Stimulated activated CD8-positive, alpha-beta memory T cell treated with anti-CD3 and anti-CD28 coated beads, Interleukin-4, amount 100 ng/mL, for 24 hours (primary cell): ENCODE measurements at places on chromosomes 1 and 21.

DNA sequence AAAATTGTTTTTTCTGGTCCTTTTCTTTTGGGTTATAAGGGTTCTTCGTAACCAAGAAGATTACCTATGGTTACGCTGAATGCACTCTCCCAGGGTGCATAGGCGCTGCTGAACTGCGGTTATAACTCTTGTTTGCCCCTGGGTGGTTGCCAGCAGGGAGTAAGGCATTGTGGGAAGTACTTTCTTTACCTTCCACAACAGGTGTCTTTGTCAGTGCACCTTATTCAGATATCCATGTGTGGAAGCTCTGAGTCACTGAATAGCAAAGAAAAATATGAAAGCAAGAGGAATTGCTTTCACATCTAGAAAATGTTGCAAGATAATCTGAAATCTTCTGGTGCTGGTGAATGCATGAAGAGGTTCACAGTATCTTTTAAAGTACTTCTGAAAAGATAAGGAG is 124.4 kb upstream of the CACYBP start:
- DNase-seq, result no peak

GRCh38 chr1:165674599-165674998 is 23.8 kb downstream of the ALDH9A1 start:
- no peak for DNase-seq

DNA sequence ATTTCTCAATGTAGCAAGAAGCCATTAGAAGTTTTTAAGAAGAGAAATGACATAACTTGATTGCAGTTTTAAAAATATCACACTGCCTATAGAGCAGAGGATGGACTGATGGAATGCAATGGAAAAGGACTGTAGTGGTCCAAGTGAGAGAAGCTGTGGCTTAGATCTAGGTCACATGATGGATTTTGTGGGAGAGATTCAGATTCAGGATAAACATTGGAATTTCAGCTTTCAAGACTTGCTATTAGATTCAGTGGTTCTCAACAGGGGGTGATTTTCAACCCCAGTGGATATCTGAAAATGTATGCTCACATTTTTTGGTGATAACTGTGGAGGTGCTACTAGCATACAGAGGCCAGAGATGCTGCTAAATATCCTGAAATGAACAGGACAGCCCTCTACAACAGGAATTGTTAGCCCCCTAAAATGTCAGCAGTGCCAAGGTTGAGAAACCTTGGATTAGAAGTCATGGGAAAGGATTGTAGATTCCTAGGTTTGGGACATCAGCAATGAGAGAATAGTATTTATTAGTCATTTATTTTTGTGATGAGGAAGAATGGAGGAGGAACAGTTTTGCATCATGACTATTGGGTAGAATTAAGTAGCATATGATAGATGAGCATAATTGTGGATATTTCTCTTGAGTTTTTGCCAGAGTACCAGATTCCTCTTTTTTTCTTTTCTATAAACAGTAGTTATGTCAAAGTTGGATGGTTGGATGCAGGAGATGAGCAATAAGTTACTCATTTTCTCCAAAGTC is 30.1 kb upstream of the KCNK2 start:
- no peak for DNase-seq

- DNase-seq, result no peak
These were observed 145.4 kb upstream of the KCTD3 start for GRCh38 chr1:215421744-215422143.

DNA sequence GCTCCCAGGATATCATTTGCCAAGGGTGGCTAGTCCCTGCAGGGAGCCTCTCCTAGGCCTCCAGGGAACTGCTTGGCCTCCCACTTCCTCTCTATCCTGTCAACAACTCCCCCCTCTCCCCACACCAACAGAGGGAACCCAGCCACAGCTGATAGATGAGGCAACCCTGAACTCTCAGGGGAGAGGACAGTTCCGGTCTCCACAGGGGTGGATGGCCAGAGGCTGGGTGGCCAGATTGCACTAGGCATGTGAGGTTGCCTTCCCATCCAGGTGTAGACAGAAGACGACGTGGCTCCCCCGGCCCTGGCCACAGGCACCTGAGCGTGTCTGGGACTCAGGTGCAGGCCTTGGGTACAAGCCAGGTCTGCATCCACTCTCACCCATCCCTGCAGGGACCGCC is 53.3 kb downstream of the TOR1AIP2 start:
- DNase-seq, result no peak

GRCh38 chr1:44024031-44024902 is 7.0 kb downstream of the SLC6A9 start:
- no peak for DNase-seq

DNA sequence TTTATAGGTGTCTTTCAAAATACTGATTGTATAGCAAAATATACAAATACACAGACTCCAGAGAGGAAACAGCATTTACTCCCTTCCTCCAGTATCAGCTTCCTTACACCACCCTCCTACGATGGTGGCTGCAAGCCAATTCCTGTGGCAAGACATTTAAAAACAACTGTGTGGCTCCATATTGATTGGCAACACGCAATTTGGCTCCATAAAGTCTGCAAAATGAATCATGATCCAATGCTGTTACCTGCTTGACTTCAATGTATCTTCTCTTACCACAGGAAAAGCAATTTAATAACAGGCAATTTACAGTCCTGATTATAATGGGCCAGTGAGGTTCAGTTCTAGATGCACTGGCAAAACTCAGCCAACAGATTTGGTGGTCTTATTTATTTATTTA is 19.7 kb upstream of the ATP6V1G3 start:
- DNase-seq, result no peak

DNA sequence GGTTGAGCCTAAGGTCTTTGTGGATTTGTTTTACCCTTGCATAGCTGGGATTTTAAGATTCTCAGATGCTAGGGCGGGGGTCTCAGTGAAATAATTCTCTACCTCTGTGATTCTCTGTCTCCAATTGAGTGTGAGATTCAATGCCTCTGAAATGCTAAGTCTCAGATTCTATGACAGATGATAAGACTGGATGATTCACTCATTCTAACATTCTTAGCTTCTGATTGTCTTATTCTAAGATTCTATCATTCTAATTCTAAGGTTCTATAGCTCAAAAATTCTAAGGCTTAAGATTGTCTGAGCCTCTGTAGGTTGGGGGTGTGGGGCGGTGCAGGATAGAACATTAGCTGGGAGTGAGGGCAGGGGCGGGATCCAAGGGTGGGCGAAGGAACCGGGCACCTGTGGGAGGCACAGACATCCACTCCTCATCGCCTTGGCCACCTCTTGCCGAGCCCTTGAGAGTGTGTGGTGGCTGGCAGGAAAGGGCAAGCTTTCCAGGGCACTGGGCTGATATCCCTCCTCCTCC is 29.5 kb downstream of the ADGRB2 start:
- no peak for DNase-seq

DNA sequence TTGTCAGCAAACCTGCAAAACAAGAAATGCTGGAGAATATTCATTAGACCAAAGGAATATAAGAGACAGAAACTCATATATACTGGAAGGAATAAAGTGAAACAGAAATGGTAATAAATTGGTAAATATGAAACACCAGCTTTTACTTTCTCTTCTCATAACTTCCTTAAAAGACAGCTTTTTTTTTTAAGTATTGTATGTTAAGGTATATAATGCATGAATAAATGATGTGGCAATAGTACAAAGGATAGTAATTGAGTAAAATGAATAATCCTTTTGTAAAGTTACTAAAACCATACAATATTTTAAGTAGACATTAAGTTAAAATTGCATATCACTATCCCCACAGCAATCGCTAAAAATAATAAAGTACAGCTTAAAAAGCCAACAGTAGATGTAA is 64.8 kb downstream of the TRIM33 start:
- no peak for DNase-seq

GRCh38 chr1:48939042-48939441 is 162.4 kb upstream of the BEND5 start:
- DNase-seq, result no peak

GRCh38 chr1:112803906-112804762 is 89.0 kb upstream of the PPM1J start:
- DNase-seq, result peak; percentile 19

- DNase-seq, result no peak
These were observed 14.5 kb upstream of the TTF2 start for GRCh38 chr1:117045644-117046043.

DNA sequence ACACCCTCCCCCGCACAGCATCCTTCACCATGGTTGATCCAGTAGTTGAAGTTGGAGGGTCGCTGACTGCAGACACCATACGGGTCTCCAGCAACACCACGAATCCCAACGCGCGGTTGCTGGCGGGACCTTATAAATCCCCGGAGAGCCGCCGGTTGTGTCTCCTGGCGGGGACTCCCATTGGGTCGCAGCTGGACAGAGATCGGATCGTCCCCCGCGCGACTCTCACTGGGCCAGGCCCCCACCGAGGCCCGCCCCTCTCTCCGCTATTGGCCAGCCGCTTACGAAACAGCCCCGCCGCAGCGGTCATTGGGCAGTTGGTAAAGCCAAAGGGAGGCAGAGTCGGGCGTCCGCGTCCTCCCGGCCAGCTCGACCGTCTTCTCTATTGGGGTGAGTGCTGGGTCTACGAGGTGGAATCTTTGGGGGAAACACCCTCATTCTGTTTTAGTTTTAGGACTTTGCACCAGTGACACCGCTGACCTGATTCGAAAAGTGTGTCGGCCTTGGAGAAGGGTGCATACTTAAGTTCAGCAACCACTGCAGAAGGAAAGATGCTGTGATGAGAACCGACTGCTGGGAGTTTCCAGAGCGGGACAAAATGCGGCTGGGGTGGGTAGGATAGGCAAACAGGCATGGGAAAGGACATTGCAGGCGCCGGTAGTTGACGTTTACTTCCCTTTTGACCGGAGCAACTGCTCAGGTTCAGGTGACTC is 27.4 kb downstream of the RABIF start:
- DNase-seq, result peak; percentile 36

GRCh38 chr1:240107058-240107684 is 15.5 kb downstream of the FMN2 start:
- DNase-seq, result no peak

DNA sequence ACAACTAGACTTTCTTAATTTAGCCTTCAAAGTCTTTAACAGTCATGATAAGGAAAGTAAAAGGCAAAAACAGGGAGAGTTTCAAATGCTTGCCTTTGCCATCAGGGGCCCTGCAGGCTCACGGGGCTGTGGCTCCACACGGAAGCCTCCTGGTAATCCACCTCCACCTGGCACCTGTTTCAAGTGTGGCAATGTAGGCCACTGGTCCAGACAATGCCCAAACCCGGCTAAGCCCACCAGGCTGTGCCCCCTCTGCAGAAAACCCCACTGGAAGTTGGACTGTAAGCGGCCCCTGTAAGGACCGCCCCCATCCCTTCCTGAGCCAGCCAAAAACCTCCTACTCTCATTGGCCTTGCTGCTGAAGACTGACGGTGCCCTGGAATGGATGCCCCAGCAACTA is 32.5 kb downstream of the VN1R5 start:
- DNase-seq, result no peak

DNA sequence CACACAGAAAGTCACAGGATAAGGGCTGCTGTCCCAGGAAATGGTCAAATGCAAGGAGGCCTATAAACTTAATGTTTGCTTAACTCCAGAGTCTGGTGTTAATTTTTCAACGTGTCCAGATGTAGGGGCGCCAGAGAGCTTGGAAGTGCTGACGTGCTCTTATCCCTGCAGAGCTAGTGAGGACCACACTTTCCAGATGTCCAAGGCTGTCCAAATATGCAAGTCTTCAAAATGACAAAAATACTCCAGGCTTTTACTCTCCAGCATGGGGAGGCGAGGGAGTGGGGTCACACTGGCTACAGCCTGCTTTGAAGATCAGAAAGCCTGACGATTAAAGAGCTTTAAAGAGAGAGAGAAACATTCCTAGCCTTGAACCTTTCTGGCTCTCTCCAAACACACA is 57.6 kb downstream of the ABCA4 start:
- DNase-seq, result no peak

DNA sequence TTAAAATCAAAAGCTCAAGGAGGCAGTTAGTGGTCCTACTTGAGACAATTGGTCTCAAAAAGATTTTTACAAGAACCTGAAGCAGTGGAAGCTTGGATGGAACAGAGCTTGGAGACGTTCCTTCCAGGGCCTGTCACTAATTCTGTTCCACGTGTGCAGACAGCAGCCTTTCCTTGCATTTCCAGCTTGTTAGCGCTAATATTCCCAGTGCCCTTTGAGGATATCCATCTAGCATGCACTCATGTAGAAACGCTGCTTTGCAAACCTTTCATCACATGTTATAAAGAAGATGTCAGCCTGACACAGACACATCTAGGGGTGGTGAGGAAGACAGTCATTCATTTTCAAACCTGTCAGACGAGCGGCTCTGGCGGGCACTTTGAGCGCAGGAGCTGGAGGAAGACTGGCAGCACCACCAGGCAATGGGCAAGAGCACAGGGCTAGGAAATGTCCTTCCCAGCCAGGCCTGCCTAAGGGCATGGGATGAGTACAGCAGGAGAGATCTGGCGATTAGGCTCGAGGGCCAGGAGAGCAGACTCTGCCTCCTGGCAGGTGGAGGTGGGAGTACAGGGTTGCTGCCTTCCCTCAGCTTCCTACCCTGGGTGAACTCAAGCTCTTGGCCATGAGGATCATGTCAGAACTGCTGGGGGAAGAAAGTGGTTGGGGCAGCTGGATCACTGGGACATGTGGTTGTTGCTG is 55.5 kb downstream of the CASQ2 start:
- DNase-seq, result no peak

DNA sequence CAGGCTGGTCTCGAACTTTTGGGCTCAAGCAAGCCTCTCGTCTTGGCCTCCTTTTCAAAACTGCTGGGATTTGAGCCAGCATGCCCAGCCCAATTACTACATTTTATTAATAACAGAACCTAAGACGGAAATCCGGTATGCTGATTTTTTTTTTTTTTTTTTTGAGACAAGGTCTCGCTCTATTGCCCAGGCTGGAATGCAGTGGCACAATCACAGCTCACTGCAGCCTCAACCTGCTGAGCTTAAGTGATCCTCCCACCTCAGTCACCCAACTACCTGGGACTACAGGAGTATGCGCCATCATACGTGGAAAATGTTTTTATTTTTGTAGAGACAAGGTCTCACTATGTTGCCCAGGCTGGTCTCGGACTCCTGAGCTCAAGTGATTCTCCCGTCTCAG is 20.2 kb downstream of the ACBD3 start:
- no peak for DNase-seq

DNA sequence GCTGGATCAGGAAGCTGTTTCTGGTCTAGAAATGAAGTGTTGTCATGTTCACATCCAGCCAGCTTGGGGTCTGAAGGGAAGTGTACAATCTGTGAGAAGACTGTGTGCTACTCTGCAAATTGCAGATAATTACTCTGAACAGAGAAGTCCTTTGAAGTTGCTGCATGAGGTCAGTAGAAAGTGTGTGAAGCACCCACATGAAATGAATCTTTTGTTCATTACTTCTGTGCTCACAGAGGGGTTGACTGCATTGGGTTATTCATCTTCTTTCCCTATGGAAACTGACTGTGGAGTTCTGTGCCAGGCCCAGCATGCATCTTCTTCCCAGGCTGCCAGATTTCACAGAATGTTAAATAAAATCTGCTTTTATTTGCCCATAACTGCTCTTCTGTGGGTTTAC is 47.1 kb downstream of the CTH start:
- DNase-seq, result no peak

GRCh38 chr1:176521211-176521610 is 58.2 kb downstream of the PAPPA2 start:
- no peak for DNase-seq

- DNase-seq, result no peak
These were observed 8.8 kb downstream of the SEC16B start for GRCh38 chr1:177960939-177961622.

- DNase-seq, result no peak
These were observed 16.4 kb downstream of the RPL5 start for GRCh38 chr1:92848201-92848600.
